CD4-positive, alpha-beta T cell treated with Interleukin-6 for 4 hours (primary cell): ENCODE measurements at places on chromosomes 12 and 14.

- no peak for DNase-seq
These were observed 199.1 kb upstream of the CNOT2 start for GRCh38 chr12:70044167-70044566.

GRCh38 chr14:49754570-49755097 is 13.3 kb upstream of the KLHDC2 start:
- DNase-seq = no peak

GRCh38 chr12:29726741-29727348 is 56.9 kb downstream of the TMTC1 start:
- DNase-seq = no peak

- DNase-seq = no peak
These were observed 40.8 kb upstream of the PNMA1 start for GRCh38 chr14:73754911-73755360.

GRCh38 chr12:42469355-42470175 is 120.0 kb downstream of the PRICKLE1 start:
- no peak for DNase-seq

- no peak for DNase-seq
These were observed 222.6 kb downstream of the RGS6 start for GRCh38 chr14:72154645-72155378.

GRCh38 chr14:89507521-89507920 is 90.5 kb upstream of the FOXN3 start:
- no peak for DNase-seq

DNA sequence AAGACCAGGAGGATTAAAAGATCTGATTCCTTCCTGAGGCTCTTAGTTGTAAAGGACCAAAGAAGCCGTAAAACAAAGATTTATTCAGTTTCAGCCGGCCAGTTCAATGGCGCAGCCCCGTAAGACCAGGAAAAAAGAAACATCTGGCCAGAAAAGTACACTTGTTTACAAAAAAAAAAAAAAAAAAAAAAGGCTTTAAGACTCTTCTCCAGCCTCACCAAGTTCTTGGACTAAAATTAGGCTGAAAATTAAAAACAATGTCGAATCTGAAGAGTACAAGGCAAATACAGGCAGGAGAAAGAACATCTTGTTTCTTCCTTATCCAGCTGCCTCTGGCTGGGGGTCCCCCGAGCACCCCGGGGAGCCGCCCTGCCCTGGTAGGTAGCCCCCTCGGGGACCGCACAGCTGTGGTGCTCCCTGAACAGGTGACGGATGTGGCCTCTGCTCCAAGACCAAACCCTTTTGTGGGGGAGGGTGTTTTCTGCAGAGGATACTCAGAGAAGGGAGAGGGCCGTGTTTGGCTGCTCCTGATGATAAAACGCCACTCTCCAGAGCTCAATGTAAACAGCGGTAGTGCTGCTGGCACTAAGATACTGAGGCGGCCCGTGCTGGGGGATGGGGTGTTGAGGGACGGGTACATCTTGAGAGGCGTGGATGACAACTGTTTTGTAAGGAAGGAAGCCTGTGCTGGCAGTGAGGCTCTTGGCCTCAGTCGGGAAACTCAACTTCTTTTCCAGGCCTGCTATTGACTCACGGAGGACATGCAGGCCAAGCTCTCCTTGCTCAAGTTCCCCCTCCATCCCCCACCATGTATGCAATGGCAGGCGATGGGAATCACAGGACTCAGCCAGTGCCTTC is 201.0 kb upstream of the DIO3 start:
- no peak for DNase-seq

GRCh38 chr12:30201301-30202160 is 417.8 kb upstream of the TMTC1 start:
- DNase-seq = no peak

- DNase-seq = no peak
These were observed 147.9 kb upstream of the PKP2 start for GRCh38 chr12:33044447-33044846.

GRCh38 chr12:104097954-104098353 is 33.6 kb downstream of the HCFC2 start:
- DNase-seq = no peak

DNA sequence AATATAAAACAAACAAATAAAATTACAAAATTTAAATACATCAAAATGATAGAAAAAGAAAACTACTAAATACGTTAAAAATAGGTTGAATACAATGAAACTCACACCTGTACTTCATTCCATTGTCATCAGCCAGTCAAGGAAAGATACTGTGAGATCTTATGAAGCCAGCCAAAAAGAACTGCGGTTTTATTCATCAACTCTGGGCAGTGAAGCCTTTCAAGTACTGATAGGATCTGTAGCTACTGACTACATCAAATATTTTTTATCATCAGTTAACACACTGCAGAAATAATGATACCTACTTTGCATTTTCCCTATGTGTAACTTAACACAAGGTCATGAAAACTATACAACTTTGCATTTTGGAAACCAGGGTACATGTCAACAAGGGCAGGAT is 46.3 kb upstream of the FAR2 start:
- no peak for DNase-seq

- no peak for DNase-seq
These were observed 45.0 kb downstream of the GIT2 start for GRCh38 chr12:109951136-109951535.
